ENCODE measurements at places on chromosomes 7 and 10.

DNA sequence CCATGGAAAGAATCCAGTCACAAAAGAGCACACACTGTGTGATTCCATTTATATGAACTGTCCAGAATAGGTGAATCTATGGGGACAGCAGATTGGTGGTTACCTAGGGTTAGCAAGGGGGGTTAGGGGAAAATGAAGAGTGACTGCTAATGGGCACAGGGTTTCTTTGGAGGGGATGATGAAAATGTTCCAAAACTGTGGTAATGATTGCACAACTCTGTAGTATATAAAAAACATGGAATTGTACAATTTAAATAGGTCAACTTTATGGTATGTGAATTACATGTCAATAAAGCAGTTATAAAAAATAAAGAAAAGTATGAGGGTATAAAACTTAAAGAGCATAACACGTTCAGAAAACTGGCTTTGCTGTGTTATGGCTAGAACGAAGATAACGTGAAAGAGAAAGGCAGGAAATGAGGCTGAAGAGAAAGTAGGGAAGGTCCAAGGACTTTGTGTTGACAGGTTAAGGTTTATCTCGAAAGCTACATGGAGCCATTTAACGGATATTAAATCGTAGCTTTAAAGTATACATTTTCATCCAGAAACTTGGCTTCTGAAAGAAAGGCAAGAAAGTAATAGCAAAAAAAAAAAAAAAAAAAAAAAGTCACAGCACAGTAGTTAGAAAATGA is 26.4 kb upstream of the MSS51 start:
- no peak for DNase-seq

- DNase-seq, result no peak
These were observed 361.4 kb upstream of the NPSR1 start for GRCh38 chr7:34296663-34297062.

GRCh38 chr10:100934084-100934659 is 21.4 kb downstream of the SLF2 start:
- DNase-seq, result no peak

DNA sequence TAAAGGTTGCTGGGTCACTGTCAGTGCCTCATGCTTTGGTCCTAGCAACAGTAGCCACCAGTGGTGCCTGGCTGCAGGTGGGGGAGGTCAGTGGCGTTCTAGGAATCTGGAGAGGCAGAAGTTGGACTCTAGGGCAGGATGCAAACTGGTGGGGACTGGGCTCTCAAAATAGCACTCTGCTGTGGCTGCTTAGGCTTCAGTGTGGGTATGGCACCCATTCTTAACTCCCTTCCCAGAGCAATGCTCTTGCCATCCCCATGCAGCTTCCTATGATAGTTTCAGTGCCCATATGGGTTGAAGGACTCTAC is 330.8 kb downstream of the PCDH15 start:
- no peak for DNase-seq

GRCh38 chr10:51950996-51951555 is 251.7 kb upstream of the CSTF2T start:
- DNase-seq, result no peak

- no peak for DNase-seq
These were observed 253.2 kb upstream of the FZD8 start for GRCh38 chr10:35895331-35895730.

DNA sequence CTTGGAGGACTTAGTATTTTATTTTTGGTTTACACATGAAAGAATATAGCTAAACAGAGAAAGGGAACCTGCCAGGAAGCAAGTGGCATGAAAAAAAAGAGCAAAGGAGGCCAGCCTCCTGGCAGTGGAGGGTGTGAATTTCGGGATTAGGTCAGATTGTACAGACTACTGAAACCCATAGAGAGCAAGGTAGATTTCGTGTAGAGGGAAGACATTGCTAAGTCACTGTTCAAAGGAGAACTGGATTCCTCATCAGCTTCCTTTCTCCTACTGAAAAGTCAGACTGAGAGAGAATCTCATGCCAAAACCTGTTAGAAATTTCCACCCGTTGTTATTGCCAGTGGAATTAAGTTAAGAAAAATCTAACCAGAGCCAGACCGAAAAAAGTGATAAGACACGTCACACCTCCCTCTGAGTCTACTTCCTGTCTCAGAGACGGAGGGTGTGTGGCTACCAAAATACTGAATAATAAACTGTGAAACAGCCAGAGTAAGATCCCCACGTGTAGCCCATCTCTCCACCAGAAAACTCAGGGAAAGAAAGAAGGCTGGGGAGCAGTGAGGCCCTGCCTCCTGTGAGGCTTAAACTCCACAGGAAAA is 118.8 kb downstream of the SKIDA1 start:
- no peak for DNase-seq

Measured in COR-L47 (cell line).